ENCODE measurements at places on chromosomes 7 and 10.
A peak's percentile ranks its signal among the peaks of the same experiment; 100 is the strongest.

GRCh38 chr7:155997431-155998327, 185.4 kb upstream of the SHH start:
- no peak for DNase-seq

DNA sequence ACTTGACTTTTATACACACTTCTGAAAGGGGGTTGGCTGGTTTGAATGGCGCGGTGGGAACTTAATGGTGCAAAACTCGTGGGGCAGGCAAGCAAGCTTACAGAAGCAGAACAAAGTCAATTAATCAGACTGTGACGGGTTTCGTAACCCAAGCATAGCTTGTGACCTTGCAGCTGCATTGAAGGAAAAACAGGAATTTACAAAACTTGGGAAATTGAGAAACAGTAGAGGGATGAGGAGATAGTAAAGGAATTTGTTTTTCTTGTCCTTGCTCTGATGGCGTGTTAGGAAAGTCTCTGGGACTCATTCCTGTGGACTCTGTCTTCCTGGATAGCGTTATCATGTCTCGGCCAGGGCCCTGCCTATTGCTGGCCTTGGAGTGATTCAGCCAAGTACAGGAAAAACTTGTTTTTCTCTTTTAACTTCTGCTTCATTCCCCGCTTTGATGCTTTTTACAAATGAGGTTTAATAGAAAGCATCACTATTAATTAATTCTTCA, 220.0 kb upstream of the KCND2 start:
- peak; percentile 88 for DNase-seq

DNA sequence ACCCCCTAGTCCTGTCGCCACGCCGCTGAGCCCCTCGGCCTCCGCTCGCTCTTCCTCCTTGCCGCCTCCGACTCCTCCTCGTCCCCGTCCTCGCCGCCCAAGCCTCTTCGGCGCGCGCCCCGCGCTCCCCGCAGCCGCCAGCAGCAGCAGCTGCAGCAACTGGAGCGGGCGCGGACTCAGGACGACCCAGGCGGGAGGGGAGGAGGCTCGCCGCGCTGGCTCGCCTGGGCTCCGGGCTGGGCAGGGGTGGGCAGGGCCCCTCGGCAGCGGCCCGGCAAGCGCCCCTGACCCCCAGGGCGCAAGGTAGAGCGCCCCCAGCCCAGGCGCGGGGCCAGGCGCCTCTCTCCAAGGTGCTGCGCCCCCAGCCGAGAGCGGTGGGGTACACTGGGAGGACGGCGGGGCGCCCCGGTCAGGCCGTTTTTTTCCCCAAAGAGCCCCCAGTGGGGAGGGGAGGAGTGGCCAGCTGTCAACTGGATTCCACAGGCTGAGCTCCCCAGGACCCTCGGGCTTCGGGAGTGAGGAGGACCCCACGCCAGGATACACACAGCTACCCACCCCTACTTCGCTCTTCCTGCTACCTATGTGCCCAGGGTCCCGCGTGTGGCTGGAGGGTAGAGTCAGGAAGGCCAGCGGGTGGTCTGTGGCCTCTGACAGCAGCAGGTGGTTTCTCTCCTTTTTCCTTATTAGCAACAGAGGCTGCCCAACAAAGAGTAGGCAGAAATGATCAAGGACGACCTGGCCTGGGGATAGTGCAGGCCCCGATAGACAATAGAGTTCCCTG, 903 bp upstream of the KCNMA1 start:
- peak; percentile 58 for DNase-seq

DNA sequence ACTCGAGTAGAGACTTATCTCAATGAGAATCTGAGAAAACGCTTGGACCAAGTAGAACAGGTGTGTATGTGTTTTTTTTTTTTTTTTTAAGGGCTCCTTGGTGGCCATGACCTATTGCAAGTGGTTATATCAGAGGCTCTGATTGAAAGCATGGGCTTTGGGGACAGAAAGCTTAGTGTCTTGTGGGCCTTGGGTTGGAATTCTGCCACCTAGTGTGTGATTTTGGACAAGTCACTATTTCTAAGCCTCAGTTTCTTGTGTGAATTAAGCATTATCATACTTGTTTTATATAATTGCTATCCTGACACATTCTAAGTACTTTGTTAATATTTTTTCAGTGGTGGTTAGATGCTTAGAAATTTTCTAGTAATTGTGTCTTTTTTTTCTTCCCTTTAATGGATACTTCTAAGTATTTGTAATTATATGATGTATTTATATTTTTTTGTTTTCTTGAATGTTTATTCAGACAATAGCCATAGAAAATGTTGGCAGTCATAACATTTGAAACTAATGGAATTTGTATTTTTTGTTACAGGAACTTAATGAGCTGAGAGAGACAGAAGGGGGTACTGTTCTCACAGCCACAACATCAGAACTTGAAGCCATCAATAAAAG, 33.1 kb downstream of the SMC3 start:
- DNase-seq: peak; percentile 70

DNA sequence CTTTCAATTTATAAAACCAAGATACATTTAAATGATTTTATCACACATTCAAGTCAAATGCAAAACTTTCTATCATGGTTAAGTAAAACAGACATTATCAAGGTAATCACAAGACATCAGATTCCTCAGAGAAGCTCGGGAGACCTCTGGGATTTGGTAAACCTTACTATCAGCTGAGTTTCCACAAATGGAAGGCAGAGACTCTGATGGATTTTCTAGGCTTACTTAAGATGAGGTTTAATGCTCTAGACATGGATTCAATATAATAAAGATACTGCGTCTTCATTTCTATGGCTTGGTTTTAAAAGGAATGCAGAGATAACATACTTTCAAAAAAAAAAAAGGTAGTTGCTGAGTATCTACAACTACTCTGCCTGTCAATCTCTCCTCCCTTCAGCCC, 171.7 kb downstream of the JAZF1 start:
- no peak for DNase-seq
